ENCODE measurements at places on chromosomes 2 and 18.

- no peak for DNase-seq
Measured at GRCh38 chr2:16007167-16007934, 67.0 kb downstream of the MYCN start.

- no peak for DNase-seq
Measured at GRCh38 chr2:63667132-63667700, 78.5 kb downstream of the MDH1 start.

- DNase-seq, result no peak
Measured at GRCh38 chr2:73020657-73021370, 50.7 kb downstream of the SFXN5 start.

DNA sequence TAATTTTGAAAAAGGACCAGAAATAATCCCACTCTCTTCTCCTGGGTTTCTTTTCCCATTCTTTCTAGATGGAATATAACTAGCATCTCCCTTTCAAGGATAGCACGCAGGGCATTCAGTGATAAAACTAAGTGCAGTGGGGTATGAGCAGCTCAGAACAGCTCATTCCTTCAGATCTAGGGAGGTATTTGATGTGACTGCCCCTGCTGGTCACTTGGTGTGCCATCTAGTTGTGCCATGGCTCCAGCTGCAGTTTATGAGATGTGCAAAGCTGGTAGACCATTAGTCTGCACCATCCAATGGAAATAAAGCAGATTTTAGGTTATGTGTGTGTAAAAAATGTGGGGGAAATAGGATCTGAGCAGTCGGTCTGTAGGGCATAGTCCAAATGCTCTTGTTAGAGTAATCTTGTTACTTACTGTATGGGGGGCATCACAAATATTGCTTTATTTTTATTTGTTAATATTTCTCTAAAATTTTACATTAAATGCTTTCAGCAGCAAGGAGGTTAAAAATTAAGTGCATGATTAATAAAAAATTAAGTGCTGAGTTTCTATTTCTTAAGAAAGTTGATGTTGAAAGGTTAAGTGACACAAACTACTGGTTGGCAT lies 38.9 kb downstream of the CTAGE1 start:
- peak; percentile 50 for DNase-seq

DNA sequence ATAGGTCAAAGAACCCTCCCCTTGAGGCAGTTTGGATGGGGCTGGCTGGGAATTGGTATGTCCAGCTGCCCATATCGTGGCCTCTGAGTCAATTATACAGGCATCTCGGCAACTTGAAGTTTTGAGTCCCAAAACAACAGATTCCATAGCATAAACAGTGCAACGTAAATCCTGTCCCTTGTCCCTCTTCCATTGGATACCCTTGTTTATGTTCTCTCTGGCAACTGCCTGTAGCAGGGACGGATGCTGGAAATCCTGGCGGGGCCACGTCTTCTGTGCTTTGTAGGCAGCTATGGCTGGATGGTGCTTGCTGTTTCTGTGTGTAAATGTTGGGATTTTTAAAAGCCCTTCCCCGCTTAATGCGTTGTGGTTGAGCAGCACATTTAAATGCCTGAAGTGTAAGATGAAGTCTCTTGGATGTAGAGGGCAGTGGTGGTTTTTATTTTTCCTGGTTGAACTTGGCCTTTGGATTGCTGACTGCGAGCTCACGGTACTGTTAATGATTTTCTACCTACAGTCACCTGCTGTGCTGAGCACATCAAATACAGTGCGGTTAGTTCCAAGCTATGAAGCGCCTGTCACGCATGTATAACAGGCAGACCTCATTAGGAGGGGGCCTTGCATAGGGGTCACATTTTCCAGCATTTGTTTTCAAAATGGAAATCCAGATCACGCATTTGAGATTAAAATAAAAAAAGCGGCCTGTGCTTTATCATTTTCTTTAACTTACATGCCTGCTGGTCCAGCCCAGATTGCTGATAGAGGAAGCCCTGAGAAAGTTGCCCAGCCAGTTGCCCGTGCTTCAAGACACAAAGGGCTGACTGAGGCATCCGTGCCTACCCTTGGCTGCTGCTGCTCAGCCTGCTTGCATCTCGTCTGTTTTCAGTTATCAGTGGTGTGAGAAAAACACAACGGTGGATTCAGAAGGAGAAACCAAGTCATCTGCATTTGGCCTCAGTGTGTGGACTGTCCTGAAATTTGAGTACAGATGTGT lies 84.7 kb downstream of the NEDD4L start:
- peak; percentile 64 for DNase-seq

GRCh38 chr2:117917223-117917917 lies 96.5 kb downstream of the CCDC93 start:
- no peak for DNase-seq

GRCh38 chr2:117785740-117786139 lies 28.8 kb upstream of the DDX18 start:
- peak; percentile 16 for DNase-seq

GRCh38 chr2:240949791-240950705 lies 43.9 kb downstream of the CROCC2 start:
- peak; percentile 3 for DNase-seq

- no peak for DNase-seq
Measured at GRCh38 chr18:54717673-54718407, 110.4 kb upstream of the RAB27B start.

DNA sequence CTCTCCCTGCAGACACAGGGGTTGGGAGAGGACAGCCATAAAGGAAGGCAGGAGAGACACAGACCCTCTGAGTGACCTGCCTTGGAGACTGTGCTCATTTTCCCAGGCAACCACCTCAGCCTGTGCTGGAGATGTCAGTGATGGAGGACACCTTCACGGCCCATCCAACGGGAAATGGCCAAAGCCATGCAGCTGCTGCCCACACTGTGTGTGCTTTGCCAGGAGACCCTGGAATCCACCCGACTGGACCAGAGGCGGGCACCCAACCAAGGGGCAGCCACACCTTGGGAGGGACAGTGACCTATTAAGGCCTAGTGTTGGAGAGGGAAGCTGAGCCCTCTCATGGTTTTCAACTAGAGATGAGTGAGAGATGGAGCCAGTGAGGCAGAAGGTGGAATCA lies 192.5 kb downstream of the SMAD2 start:
- DNase-seq, result no peak

GRCh38 chr2:241393524-241394196 lies 37.6 kb downstream of the FARP2 start:
- DNase-seq, result no peak

GRCh38 chr18:76972241-76972640 lies 149.9 kb downstream of the ZNF236 start:
- DNase-seq, result no peak
